ENCODE measurements at places on chromosomes 16 and 17.

DNA sequence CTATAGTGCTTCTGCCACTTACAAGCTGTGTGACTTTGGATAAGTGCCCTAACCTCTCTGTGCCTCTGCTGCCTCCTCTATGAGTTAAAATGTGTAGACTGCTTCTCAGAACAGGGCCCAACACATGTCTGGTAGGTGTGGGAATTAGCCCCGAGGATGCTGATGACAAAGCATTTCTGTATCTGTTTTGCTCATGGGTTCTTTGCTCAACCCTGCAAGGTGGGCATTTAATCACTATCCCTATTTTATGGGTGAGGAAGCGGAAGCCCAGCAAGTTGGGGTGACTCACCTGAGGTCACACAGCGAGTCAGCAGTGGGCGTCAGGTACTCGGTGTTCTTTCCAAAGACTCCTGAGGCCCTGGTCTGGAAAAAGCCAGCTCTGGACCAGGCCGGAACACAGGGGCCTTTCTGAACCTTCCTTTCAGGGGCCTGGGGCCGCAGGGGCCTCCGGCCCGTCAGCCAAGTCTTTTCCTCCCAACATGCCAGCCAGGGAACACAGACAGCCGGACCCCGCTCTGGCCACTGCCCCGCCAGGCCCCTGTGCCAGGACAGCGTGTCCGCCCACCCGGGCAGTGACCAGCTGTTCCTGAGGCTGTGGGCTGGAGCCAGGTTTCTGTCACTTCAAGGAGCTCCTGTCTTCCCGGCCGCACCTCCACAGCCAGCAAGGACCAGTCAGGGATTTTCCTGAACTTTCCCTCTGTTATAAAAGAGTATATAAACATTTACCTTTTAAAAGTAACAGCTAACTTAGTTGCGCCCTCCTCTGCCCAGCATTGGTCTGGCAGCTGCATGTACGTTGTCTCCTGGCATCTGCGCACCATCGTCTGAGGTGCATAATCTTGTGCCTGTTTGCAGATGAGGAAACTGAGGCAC is 62.5 kb downstream of the SREBF1 start:
- DNase-seq, result no peak

GRCh38 chr17:83071966-83072562 is 7.3 kb upstream of the METRNL start:
- no peak for DNase-seq

DNA sequence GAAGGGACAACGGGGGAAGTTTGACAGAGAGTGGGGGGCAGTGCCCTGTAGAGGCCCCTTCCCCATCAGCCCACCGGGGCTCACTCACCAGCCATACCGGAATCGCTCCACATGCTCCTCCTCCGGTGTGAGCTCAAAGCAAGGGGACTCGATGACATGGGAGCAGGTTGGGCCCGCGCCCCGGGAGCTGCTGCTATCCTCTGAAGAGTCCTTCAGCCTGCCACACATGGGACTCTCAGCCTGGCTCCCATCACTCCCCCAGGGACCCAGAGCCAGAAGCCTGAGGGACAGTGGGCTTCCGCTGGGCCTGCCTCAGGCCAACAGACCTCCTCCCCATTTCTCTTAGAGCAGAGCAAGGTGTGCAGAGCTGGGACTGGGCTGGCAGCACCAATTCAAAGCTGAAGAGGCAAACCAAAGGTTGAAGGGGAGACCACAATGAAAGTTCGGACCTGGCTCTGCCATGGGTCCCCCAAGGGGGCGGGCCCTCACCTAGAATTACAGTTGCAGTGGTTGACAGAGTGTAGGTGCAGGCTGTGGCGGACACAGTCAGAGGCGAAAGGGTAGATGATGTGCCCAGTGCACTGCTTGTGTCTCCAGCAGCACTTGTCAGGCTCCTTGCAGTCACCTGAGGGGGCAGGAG is 7.3 kb downstream of the PROCA1 start:
- DNase-seq, result no peak

DNA sequence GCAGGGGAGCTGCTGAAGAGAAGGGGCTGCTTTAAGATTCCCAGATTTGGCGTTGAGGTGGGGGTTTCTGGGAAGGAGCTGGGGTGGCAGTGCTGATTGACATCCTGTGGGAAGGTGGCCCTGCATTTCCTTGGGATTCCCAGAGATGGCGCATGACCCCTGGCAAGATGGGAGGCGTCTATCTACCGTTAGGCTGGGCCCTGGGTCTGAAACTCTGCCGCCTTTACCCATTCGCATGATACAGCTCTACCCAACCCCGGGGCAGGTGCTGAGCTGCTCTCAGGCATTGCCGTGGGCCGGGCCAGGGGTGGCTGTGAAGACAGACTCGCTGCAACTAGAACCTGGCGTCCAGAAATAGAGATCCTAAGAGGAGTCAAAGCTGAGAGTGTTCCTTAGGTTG is 9.9 kb upstream of the MVD start:
- DNase-seq, result no peak

- DNase-seq, result no peak
Observed at GRCh38 chr16:14325502-14326401, 254.6 kb downstream of the MRTFB start.

GRCh38 chr16:10608687-10609401 is 28.4 kb upstream of the EMP2 start:
- DNase-seq, result no peak

DNA sequence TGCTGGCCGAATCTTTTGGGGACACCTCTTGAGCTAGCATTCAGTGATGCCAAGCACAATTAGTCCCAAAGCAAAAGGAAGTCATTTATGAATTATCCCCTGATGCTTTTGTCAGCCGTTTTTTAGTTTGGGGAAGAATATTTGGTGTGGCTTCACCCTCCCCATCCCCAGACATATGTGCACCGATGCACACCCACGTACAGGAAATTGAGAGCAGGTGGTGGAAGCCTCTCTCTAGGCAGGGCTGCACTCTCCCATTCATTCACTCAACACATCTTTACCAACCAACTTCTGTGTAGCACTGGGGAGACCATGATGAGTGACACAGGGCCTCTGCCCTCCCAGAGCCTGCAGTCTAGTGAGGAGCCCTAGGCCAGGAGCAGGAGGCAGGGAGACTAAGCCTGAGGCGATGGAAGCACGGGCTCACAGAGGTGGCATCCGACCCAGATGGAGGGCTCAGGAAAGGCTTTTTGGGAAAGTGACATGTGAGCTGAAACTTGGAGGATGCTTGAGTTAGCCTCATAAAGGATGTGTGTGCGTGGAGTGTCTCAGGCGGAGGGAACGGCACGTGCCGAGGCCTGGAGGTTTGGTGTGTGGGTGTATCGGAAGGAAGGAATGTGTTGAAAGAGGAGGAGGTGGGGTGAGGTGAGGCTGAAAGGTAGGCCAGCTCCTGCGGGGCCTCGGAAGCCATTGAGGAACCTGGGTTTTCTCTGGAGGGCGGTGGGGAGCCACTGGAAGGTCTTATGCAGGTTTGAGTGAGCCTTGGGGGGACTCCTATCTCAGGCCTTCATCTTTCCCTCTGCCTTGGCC is 43.8 kb downstream of the PSME3IP1 start:
- no peak for DNase-seq
